ENCODE measurements at places on chromosomes 2 and 18.

DNA sequence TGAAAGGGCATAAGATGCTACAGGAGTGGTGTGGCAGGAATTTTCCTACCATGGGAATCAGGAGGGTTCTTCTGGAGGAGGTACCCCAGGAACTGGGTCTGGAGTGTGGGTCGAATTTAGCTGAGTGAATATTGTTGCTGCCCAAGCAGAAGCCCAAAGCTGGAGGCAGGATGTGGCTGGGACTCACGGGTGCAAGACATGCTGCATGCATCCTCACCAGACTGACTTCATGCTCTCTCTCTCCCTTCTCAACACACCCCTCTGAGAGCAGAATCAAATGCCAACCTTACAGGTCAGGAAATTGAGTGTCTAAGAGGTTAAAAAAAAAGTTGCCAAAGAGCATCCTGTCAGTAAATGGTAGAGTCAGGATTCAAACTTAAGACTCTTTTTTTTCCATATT, 78.8 kb upstream of the TTC39C start:
- no peak for DNase-seq

DNA sequence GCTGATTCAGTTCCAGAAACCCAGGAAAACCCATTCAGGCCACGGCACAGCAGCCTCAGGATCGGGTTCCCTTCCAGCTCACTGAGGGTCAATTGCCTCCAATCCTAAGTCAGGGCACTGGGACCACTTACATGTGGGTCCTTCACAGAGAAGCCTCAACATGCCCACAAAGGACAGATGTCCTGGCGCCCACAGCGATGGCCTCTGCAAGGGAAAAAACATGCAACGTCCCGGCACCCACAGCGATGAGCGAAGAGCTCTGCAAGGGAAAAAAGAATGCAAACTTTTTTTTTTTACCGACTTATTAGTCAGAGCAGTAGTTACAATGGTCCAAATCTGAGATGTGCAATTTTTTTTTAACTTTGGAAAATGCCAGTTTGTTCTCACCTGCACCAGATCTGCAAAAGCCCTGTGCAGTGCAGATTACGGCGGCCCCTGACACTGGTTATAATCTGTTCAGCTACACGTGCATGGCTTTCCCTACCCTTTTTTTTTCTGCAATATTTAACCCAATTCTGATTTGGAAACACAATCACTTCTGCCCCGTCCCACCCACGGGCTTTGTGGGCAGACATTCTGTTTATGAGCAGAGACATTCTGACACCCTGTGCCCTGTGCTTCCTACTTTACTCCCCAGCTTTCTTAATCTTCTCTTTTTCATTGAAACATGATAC, 159.3 kb upstream of the SALL3 start:
- no peak for DNase-seq

DNA sequence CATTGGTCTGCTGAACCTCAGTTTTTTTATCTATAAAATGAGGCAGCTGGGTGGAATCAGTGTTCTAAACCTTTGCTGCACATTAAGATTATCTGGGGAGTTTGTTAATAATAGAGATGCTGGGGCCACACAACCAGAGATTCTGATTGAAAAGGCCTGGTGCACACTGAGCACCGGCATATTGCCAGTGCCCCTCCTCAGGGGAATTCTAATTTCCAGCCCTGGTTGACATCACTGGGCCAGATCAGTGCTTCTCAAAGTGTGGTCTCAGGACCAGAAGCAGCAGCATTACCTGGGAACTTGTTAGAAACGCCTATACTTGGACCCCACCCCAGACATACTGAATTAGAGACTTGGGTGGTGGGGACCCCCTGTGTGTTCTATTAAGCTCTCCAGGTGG, 112.5 kb downstream of the SETBP1 start:
- DNase-seq = no peak

- no peak for DNase-seq
Observed at GRCh38 chr18:35513181-35513936, 15.6 kb upstream of the INO80C start.

DNA sequence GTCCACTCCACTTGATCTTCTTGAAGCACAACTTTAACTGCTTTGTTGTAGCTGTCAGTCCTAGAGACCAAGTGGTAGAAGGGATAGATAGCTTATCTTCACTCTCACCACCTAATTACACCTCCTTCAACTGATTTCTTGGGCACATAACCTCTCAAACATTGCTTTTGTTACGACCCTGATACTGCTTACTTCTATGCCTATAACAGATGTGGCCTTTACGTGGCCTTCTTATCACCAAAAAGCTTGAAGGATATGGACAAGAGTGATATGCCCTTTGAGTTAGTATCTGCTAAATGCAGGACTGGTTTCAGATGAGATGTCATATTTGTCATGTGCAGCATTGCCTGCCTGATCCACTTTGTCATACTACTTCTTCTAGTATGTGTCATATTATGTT, 847.2 kb downstream of the TDRD15 start:
- DNase-seq = no peak

GRCh38 chr2:64492821-64493220, 31.3 kb upstream of the AFTPH start:
- DNase-seq = no peak

GRCh38 chr2:2788076-2788475, 457.0 kb upstream of the MYT1L start:
- DNase-seq = no peak

DNA sequence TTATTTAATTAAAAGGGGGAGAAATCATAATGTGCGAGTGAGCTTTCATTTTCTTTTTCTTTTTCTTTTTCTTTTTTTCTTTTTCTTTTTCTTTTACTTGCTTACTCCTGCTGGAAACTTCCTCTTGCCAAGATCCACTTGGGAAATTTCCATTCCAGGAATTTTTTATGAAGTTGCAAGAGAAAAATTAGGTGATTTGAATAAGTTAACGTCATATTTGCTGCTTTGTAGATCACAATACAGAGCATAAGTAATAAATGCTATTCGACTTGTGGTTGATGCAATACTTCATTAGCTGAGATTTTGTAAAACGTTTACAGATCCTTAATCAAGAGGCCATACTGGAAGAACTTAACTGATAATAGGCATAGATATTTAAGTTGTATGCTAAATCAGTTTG, 354.7 kb upstream of the SMIM21 start:
- DNase-seq = no peak

GRCh38 chr2:203908066-203908796, 28.3 kb upstream of the ICOS start:
- DNase-seq = no peak

GRCh38 chr2:72757177-72757775, 68.6 kb downstream of the EXOC6B start:
- DNase-seq = no peak

DNA sequence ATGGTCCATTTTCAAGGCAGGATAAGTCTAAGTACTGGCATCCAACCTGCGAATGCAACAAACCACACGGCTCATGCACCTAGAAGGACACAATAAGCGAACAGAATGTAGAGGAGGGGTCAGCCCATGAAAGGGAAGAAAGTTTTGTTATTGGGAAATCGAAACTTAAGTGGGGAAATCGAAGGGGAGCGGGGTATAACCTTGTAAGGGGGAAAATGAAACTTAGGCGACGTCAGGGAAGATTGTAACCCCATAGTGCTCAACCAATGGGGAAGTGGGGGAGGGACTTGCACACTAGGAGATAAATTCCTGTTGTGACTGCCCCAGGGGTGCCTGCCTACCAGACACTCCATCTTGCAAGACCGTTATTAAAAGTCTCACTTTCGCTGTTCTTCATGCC, 15.6 kb upstream of the OTOF start:
- DNase-seq = no peak

GRCh38 chr2:222982010-222982908, 69.7 kb upstream of the KCNE4 start:
- DNase-seq = peak; percentile 68

- DNase-seq = peak; percentile 5
Observed at GRCh38 chr18:74598350-74599001, 806 bp downstream of the ZNF407 start.

DNA sequence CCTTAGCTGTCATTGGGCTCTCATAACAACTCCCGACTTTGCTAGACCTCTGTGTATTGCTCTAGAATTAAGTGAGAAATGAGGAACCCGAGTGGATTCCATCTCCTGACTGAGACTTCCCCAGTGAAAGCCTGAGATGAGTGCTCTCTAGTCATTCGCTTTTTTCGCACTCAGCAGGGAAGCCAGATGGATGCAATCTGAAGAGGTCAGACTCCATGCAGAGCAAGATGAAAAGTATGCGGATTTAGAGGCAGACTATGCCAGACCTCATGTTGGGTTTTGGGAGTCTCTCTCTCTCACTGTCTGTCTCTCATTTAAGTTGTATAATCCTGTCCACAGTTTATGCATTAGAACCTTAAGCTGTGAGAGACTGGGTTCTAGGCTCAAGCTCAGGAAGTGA, 88.6 kb downstream of the SLC5A7 start:
- no peak for DNase-seq

DNA sequence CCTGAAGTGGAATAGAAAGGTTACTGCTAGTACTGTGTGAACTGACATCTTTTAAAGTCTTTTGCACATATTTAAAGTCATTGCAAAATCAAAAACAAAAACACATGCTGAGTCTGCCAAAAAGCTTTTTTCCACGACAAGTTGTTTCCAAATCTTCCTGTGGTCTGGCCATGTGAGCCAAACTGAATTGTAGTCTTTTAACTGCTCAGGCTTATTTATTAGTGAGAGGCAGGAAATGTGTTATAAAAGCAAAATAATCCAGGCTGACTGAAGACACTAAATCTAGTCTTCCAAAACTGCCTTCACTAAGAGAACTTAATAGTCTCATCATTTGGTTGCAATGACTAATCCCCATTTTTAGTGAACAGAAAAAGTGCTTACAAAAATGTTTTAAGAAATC, 2.3 kb downstream of the KRCC1 start:
- DNase-seq = no peak

DNA sequence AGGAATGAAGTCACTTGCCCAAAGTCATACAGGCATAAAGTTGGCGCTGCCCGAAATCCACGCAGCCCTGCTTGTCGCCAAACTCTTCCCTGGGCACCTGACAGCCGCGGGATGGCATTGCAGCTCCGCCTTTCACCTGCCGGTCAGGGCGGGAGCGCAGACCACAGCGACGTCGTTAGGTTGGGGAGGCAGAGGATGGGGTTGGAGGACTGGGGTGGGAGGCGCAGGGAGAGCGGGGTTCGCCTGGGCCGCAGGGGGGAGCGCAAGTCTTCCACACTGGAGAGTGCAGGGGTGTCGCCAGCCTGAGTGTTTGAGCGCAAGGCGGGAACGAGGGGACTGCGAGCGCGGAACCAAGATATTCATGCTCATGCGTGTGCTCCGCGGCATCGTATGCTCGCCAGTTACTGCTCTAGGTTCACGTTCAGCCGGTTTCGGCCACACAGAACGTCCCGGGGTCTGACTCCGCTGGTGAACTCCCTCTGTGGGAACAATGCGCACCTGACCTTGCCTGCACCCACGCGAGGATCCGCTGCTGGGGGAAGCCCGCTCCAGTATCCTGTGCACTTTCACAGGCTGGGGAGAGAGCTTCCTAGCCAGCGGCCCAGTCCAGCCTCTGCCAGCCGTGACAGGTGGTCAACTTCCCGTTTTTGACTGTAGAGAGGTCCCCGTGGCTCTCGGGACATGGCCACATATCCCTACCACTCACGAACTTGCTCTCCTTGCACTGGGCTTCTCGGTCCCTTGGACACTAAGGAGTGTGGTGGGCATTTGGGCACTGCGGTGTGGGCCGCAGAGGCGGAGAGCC, 767 bp upstream of the NPPC start:
- DNase-seq = peak; percentile 33

DNA sequence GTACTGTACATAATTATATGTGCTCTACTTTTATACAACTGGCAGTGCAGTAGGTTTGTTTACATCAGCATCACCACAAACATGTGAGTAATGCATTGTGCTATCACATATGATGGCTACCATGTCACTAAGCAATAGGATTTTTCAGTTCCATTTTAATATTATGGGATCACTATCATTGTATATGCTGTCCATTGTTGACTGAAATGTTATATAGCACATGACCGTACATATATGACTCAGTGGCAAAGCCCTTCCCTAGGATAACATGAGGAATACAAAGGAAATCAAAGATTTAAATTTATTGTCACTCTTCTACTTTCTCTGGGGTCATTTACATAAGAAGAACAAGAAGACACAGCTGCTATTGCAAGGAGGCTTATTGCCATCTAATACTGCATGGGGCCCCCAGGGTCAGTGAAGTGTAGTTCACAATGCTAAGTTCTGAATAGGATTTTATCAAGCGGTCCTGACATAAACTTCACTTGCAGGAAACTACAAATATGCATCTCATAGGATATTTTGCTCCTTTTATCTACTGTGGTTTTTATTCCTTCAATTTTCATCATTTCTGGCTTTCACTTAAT, 21.8 kb downstream of the PDE1A start:
- DNase-seq = no peak

GRCh38 chr2:105417857-105418436, 19.1 kb upstream of the FHL2 start:
- no peak for DNase-seq

- no peak for DNase-seq
Observed at GRCh38 chr2:38505779-38506178, 96.9 kb downstream of the HNRNPLL start.

DNA sequence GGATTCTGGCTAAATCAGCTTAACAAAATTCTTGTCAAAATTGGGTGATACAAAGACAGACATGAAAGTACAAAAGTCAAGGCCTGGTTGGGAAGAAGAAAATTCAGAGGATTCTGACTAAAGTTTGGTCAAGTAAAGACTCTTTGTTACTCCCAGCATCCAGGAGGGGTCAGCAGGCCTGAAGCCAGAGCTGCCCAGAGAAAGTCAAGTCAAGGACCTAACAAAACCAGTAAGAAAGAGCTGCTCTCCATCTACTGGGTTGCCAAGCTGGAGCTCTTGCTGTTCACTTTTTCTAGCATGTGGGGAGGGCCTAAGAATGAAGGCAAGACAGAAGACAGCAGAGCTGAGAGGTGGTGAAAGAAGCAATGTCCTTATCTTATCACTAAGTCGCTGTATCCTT, 143.3 kb downstream of the C1D start:
- no peak for DNase-seq
